Activated T-cell treated with anti-CD3 and anti-CD28 coated beads, Interleukin-2, amount 50 U/mL, for 72 hours (primary cell): ENCODE measurements at places on chromosomes 1 and 21. TPM values are rescaled to one million over a fixed set of nuclear protein-coding genes. Genes with fewer than 3 reads are reported as not detected.

Gene KRTAP19-3
- total RNA-seq, result not detected

Gene DDR2
- 0.25 TPM for total RNA-seq

- no peak for DNase-seq
Observed at GRCh38 chr1:160171354-160171753, 19.0 kb upstream of the CASQ1 start.

DNA sequence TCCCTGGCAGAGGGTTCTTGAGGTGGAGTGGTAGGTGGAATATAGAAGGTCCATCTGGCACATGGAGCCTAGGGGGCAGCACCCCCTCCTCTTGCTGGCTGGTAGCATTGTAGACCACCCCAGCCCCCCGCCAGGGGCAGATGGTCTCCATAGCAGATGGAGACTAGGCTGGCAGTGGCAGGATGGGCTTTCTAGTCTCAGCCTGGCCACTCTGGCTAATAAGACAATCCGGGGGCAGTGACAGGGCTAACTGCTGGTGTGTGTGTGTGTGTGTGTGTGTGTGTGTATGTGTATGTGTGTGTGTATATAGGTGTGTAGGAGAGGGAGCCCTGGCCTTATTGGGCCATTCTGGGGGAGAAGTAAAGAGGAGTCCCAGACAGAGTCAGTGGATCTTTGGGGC, 16.1 kb downstream of the UTP11 start:
- no peak for DNase-seq

- no peak for DNase-seq
Observed at GRCh38 chr1:30601316-30602085, 121.9 kb downstream of the MATN1 start.

DNA sequence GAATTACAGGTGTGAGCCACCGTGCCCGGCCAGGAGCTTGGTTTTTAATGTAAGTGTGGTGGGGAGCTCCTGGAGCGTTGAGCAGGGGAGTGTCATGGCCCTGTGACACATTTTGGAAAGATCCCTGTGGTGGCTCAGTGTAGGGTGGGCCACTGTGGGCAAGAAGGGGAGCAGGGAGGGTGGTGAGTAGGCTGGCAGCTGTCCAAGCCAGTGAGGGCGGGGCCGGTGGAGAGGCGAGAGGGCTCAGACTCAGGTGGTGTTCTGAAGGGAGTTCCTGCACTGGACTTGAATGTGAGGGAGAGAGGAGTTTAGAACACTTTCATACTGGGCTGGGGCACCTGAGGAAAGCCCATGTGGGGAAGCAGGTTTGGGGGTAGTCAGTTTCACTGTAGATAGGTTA, 3.1 kb upstream of the EVA1B start:
- DNase-seq, result peak; percentile 33

DNA sequence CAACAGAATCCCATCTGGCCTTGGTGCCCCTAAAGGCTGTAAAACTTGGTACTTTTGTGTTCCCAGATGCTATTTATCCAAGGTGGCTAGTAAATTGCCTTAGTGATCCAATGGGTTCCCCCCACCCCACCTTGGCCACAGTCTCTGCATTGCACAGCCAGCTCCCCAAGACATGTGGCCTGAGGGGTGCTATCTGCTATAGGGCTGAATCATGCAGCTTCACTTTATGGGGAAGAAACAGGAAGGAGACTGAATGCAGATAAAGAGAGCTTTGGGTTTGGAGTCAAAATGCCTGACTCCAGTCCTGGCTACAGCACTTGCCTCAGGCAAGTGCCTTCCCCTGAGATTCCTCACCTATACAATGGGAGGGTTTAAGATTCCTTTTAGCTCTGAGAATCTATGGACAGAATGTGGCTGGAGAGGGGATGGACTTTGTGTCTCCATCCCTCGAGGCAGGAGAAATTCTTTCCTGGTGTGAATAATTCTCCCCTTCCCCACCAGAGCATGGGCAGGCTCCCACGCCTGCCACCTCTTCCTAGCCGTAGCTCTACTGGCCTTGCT, 6.5 kb downstream of the RHEX start:
- no peak for DNase-seq

- no peak for DNase-seq
Observed at GRCh38 chr1:206133751-206134415, 16.7 kb upstream of the AVPR1B start.

DNA sequence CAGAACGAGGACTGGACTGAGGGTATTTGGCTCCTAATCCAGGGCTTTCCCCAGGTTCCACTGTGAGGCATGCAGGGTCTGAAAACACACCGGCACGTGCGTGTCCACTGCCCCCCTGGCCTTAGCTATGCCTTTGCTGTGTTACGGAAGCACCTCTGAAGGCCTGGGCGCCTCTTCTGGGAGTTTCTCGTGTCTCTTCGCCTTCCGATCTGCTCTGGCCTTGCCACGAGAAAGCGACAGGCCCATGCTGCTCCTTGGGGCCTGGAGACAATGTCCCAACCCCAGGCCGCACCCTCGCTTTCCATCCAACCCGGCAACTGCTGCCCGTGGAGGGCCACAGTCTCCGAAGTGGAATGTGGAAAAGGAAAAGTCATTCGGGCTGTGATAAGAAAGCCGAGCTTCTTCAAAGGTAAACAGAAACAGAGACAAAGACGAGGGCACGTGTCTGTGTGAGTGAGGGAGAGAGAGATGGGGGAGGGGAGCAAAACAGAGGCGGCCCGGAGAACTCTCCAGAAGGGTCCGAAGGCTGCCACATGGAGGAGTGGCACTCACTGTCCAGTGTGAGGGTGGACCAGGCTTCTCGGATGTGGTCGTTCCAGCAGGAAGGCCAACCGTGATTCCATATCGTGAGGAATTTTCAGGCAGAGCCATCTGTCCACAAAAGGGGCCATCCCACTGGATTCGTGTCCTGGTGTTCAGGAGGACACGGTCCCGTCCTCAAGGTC, 3.4 kb upstream of the UMODL1 start:
- no peak for DNase-seq

DNA sequence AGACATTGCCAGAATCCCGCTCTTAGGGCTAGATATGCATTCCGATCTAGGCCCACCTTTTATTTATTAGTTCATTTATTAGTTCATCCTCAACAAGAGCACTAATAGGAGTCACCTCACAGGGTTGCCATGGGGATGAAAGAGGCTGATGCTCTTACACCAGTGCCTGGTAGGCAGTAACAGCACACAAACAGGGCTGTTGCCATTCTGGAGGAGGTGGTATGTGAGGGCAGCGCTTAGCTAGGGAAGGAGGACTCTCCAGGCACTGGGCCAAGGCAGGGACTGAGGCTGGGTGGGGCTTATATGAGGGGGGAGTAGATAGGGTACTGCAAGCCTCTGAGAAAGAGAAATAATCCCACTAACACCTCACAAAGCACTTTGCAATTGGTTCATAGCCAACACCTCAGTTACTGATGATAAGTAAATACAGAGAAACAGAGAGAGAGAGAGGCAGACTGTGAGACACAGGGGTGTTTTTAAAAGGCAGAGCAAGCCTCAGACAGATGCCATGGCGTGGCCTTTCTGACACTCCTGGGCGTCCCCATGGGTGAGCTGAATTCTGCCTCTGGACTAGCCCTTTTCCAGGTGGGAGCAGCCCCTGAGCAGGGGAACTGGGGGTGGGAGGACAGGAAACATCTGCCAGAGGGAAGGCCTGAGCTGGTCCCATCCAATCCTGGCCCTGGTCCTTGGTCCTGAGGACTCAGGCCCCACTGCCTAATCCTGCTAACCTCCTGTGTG, 5.9 kb downstream of the FCGR2A start:
- DNase-seq, result no peak

- DNase-seq, result no peak
Observed at GRCh38 chr1:160438935-160439334, 38.6 kb downstream of the VANGL2 start.

- no peak for DNase-seq
Observed at GRCh38 chr1:80349218-80349617, 1342.7 kb upstream of the ADGRL4 start.
